ENCODE measurements at places on chromosomes 5 and 9. TPM values are rescaled to one million over a fixed set of nuclear protein-coding genes. Genes with fewer than 3 reads are reported as not detected.

NDUFB6 gene
- total RNA-seq, result 83.9 TPM

PLPP7 gene
- 1.7 TPM for total RNA-seq

GLRA1 gene
- total RNA-seq, result not detected

ADRA1B gene
- total RNA-seq, result not detected

AQP7 gene
- 0.34 TPM for total RNA-seq

Measured in bronchial smooth muscle cell (primary cell).